Left kidney (tissue), 8 donors: ENCODE measurements at places on chromosomes 4 and X.

DNA sequence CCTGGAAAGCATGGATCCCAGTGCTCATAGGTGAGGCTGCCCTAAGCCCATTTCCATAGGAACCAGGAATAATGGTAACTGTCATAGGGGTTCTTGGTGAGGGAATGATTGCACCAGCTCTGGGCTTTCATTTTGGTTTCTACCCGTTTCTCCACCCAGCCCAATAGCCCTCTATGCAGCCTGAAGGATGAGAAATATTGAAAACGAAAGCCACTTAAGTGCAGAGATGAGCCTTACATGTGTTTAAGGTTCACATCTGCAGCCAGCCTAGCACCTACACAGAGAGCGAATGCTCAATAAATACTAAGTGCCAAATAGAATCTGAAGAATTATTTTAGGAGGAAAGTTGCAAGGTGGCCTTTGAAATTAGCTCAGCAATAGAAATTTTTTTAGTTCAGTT lies 60.4 kb downstream of the MCF2 start:
- no peak for DNase-seq

DNA sequence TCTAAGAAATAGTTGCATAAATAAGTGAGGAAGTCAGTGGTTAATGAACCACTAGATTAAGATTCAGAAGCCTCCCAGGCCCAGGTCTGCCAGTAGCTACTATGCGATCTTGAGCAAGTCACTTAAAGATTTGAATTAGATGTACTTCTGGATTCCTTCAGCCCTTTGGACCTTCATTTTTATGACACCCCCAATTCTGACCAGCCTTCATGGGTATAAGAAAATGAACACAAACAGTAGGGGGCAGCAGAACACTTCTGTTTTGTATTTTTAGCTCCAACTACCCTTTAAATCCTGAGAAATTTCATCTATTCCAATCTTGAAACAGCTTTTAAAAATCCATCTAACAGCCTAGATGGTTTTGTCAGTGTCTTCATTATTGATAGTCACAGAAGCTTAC lies 19.0 kb downstream of the TMEM47 start:
- DNase-seq, result no peak

- DNase-seq, result no peak
Observed at GRCh38 chrX:49762175-49762720, 66.5 kb upstream of the PAGE1 start.

DNA sequence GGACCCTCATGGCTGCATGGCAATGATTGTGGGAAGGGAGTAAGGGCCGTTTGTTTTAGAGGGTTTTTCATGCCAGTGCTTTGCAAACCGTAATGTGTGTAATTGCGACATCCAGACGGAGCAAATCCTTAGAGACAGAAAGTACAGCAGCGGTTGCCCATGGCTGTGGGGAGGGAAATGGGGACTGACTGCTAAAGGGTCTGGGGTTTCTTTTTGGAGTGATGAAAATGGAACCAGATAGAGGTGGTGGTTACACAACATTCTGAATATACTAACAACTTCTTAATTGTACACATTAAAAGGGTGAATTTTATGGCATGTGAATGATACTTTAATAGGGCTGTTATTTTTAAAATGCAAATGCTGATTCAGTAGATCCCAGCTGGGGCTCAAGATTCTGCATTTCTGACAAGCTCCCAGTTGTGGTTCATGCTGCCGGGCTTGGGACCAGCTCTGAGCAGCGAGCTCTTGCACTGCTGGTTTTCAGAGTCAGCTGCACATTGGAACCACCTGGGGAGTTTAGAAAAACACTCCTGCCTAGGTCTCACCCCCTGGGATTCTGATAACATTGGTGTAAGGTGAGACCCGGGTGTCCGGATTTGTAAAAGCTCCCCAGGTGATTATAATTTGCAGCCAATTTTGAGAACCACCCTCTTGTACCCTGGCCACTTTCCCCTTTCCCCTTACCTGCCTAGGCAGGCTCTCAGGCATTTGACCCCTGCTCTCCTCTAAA lies 47.7 kb downstream of the PRPS1 start:
- DNase-seq, result no peak

DNA sequence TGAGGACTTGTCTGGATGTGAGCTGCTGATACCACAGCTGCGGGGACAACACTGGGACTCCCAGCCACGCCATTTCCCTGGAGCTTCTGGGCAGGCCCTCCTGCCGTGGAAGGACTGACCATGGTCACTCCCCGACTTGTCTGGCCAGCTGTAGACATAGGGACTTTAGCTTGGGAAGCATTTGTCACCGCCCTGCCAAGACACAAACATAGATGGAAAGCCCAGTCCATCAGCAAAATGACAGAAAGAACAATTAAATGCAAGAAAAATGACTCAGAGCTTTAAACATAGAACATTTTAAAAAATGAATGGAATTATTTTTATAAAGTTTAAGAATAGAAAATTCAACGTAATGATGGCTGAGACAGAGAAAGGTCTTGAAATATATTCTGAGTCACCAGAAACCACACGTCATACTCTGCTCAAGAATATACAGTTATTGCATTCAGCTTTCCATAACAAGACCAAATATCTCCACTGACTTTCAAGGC lies 107.6 kb upstream of the CBR4 start:
- DNase-seq, result no peak

DNA sequence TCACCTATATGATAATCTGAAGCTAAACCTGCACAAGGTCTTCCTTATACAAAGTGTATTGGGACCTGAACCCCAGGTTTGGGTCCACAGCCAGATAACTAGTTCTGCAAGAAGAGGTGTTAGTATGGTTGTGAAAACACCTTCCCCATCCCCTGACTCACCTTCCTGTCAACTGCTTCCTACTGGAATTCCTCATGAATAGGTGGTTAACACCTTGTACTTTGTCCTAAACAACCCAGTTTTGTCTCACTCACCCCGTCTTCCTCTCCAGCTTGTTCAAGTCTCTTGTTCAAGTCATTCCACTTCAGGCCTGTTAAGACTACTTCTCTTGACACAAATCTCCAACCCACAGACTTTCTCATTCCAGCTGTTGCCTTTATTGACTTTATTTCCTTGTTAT lies 45.5 kb downstream of the CCNG2 start:
- DNase-seq, result no peak

DNA sequence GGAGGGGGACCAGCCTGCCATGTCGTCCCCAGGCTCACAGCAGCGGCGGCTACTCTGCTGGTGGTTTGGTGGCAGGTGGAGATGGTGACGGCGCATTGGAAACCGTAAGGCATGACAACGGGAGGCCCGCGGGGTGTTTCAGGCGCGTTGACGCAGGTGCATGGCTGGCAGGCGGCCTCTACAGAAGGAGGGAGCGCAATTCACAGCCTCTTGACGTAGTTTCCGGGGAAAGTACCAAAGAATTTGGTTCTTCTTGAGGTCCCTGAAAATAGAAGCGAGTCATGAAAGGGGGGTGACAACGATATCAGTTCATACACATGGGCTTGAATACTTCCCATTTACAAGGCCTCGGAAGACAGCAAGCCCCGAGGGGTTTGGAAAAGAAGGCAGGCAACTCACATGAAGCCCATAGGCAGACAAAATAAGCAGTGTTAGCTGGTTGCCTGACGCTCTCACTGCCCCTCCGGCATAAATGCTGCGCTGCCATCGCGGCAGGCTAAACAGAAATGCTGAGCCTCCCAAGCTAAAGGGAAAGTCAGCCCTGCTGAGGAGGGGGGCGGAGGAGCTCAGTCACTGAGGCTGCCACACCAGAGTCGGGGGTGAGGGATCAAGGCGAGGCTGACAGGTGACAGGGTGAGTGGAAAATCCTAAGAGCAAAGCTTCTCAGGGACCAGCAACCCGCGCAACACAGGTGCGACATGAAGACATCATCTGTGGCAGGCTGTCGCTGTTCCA lies 52.3 kb upstream of the PDLIM3 start:
- peak; percentile 39 for DNase-seq

- DNase-seq, result no peak
Observed at GRCh38 chrX:101206471-101206870, 13.1 kb upstream of the DRP2 start.

GRCh38 chr4:123449362-123449761 lies 52.8 kb downstream of the SPRY1 start:
- no peak for DNase-seq

- DNase-seq, result no peak
Observed at GRCh38 chrX:150080497-150080896, 142.2 kb upstream of the EOLA2 start.
